ENCODE measurements at places on chromosomes 5 and 9.
A peak's percentile ranks its signal among the peaks of the same experiment; 100 is the strongest.

- DNase-seq: no peak
Observed at GRCh38 chr9:135492886-135493669, 7.4 kb upstream of the MRPS2 start.

DNA sequence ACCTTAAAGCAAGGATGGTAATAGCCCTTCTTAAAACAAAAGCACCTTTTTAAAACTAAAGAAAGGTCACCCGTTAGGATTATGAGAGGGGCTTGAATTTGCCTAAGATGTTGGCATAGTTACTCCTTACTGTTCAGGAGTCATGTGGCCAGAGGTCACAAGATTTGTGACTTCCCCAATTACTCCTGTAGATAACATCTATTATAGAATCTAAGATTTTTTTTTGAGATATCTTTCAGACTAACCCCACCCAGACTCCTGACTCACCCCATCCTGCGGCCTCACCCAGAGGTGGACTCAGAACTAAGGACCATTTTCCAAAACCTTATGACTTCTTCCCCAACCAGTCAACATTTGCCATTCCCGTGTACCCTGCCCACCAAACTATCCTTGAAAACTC is 2.4 kb downstream of the CD180 start:
- no peak for DNase-seq

DNA sequence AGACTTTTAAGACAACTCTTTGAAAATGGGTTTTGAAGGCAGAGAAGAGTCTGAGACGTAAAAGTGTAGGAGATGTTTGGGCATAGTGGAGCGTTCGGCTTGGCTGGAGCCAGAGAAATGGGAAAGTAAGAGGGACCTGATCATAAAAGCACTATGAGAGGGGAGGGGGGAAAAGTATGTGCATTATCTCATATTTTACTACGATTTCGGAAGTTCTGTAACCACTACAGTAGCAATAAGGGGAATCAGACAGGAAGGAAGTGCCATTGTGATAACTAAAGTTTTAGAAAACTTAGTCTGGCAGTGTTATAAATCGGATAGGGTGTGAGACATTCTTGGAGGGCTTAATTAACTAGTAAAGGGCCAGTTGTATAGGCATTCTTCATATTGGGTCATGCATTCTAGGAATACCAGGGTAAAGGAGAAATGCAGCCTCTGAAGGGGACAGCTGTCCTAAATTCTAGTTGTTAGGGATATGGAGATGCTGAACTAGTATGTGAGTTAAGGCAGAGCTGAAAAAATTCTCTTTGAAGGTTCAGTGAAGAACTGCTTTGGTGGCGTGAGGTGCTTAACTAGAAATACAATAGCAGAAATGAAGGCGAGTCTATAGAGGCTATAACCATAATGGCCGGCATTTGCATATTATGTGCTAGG is 83.8 kb upstream of the FREM1 start:
- DNase-seq: peak; percentile 29

GRCh38 chr5:134905246-134905996 is 490 bp downstream of the PCBD2 start:
- peak; percentile 70 for DNase-seq

DNA sequence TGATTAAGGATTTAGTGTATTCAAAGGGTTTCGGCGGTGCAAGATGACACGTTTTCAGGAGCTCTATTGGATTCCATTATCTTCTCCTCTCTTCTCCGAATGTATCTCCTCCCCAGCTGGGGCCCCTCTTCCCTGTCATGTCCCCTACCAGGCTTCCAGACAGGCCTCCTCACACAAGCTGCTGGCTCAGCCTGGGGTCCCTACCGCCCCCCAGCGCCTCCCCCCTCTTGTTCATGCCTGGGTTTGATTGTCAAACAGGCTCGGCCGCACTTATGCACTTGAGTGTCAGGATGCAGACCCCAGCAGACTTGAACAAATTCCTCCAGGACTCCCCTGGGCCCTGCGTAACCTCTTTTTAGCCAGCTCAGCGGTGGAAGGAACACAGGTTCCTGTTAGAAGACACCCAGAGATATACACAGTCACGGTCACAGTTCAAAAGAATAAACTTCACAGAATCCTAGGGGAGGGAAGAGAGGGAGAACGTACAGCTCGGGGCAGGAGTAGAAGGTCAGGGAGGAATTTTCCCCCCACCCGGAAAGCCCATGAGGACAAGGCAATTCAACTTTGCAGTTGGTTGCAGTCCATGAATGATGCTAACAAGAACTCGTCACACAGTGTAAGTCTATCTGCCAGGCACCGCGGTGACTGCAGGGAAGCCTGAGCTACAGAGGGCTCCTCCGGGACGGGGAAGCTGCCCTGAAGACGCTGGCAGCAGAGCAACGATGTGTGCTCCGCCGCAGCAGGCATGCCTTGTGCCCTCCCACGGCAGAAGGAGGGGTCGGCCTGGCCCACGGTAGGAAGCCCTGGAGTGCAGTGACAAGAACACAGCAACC is 560.0 kb downstream of the BNC2 start:
- no peak for DNase-seq

GRCh38 chr9:88287972-88288371 is 100.3 kb upstream of the SPIN1 start:
- no peak for DNase-seq

GRCh38 chr9:27528076-27528885 is 1.3 kb downstream of the MOB3B start:
- peak; percentile 69 for DNase-seq

- no peak for DNase-seq
Observed at GRCh38 chr9:5089737-5090136, 95.7 kb downstream of the INSL6 start.

- DNase-seq: no peak
Observed at GRCh38 chr5:82975396-82975795, 101.8 kb downstream of the TMEM167A start.

GRCh38 chr9:72362680-72363139 is 2.3 kb downstream of the ZFAND5 start:
- peak; percentile 62 for DNase-seq

GRCh38 chr5:2029206-2029605 is 146.5 kb upstream of the IRX4 start:
- DNase-seq: no peak

DNA sequence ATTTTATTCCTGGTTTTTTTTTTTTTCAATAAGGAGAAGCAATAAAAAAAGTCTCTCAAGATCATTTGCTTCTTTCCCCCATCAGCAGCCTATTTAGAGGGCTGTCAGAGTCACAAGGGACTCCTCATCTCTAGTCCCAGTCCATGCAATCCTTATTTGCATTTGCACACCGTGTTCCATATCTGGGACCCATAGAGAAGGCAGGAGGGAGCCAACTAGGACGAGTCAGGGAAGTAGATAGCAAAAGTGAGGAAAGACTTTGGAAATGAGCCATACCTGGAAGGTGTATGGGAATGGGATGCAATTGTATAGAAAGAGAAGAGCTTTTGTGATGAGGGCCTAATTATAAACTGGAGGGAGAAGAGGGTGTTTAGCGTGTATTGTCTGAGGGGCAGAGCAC is 160.0 kb downstream of the PIK3R1 start:
- DNase-seq: no peak

DNA sequence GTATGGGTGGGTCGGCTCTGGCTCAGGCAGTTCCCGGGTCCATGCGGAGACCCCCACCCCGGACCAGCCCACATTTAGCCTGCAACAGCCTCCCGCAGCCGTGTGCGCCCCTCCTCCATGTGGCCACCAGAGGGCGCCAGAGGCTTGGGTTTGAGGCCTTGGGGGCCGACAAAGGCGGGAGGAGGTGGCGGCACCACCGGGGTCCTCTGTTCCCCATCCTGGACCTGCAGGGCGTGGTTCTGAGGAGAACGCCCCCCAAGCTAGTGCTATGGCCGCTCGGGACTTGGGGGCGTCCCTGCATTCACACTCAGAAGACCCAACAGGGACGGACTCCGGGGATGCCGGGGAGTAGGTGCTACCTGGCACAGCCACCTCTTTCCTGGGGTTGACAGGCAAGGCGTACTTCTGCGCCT is 16.5 kb downstream of the ASS1 start:
- DNase-seq: peak; percentile 80

GRCh38 chr5:148201151-148201550 is 1.7 kb upstream of the SPINK6 start:
- no peak for DNase-seq

GRCh38 chr9:80602291-80602690 is 1030.5 kb downstream of the TLE4 start:
- DNase-seq: no peak

DNA sequence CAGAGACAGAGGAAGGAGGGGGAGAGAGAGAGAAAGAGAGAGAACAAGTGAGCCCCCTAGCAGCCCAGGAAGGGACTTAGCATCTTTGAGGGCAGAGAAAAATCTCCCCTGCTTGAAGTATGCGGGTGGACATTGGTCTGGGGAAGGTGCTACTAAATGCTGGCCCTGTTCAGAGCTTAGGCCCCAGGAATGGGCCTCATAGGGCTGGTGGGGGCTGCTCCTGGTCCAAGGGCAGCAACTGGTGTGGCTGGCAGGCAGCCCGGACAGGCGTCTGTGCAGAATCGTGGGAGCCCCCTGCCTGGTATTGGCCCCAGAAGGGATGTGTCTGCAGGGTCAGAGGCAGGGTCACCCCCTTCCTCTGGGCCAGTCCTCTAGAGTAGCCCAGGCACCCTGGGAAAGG is 47.8 kb upstream of the SUSD3 start:
- DNase-seq: no peak

- DNase-seq: no peak
Observed at GRCh38 chr5:133250527-133250926, 198.7 kb downstream of the HSPA4 start.

GRCh38 chr5:107389775-107390148 is 281.0 kb downstream of the EFNA5 start:
- DNase-seq: no peak

GRCh38 chr5:14900693-14901461 is 29.3 kb upstream of the ANKH start:
- DNase-seq: no peak

- DNase-seq: peak; percentile 38
Observed at GRCh38 chr9:89177944-89178829, at the start of gene SHC3. Gene SHC3 (minus strand): TSS chr9:89178818. CDS start chr9:89178460, 358 bp downstream.

DNA sequence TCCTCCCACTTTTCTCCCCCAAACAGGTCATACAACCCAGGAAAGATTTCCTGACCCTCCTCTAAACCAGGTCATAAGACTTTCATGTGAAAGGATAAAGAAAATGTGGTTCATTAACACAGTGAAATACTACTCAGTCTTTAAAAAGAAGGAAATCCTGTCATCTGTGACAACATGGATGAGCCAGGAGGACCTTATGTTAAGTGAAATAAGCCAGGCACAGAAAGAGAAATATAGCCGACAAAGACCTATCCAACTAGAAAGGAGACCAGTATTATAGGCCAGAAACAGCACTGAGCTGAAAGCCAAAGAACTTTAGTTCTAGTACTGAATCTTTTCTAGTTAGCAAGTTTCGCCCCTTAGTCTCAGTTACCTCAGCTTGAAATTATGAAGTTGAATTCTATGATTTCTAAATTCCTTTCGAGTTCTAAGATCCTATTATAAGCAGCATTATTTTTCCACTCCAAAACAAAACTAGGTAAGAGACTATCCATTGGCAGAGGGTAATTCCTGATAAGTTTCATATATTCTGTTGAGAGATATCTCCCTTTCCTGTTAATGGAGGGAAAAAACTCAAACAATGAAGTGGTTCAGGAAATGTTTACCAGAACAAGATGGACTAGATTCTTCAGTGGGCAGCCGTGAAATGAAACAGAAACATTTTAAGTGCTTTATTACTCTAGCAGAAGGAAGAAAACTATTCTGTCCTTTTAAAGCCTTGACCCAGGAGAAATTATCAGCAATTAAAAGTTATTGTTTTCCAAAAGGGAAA is 42.5 kb downstream of the GNA14 start:
- DNase-seq: no peak

DNA sequence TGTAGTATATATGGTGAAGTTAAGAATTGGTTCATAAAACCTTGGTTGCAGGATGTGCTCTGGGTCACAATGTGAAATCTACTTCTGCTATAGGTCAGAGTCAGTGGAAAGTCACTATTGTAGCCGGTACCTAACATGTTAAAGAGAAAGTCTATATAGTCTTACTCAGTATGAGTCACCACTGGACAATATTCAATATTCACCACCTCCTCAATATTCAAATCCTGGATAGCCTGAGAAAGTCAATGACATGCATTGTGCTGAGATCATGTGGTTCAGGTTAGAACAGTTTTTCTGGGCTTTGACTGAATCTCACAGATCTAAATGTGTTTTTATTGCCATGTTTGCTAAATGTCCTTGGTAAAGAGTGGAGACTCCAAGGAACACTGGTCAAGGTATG is 108.8 kb downstream of the HMHB1 start:
- no peak for DNase-seq

GRCh38 chr5:120790339-120790738 is 326.2 kb downstream of the PRR16 start:
- no peak for DNase-seq
